Ascending aorta (tissue), 2 donors: ENCODE measurements at places on chromosomes 7 and 10. TPM values are rescaled to one million over a fixed set of nuclear protein-coding genes. Genes with fewer than 3 reads are reported as not detected.

MTG1 gene
- 37.8 TPM for total RNA-seq

GRCh38 chr7:142603870-142604448 is 145.3 kb upstream of the PRSS1 start:
- DNase-seq, result no peak

DNA sequence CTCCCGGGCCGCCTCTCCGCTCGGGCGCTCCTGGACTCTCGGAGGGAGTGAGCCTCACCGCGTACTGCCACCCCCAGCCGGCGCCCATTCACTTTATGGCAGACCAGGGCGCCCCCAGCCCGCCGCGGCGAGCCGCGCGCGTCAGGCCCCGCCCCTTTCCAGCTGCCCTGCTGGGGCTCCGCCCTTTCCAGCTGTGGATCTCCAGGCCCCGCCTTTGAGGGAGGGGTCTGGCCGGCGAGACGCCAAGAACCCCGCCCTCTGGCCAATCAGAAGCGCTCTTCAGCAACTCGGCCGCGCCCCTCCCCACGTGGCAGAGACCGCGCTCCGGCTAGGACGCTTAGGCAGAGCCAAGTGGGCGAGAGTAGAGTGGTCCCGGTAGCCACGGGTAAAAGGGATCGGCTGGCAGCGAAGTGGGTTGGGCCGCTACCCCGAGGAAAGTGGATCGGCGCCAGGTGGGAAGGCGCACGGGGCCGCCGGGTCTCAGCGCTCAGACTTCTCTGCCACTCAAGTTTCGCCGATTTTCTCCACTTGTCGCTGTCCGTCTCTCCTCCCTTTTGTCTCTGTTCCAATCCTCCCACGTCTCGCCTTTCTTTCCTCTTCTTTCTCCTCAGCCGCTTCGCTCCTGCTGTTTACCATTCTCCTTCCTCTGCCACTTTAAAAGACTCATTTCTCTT is at the start of gene PITX3:
Gene PITX3, minus strand, starts transcription at position 69 of the 674 bp plus-strand sequence. CDS start 9,432 bp downstream, outside the sequence.
- DNase-seq, result peak; percentile 95

DNA sequence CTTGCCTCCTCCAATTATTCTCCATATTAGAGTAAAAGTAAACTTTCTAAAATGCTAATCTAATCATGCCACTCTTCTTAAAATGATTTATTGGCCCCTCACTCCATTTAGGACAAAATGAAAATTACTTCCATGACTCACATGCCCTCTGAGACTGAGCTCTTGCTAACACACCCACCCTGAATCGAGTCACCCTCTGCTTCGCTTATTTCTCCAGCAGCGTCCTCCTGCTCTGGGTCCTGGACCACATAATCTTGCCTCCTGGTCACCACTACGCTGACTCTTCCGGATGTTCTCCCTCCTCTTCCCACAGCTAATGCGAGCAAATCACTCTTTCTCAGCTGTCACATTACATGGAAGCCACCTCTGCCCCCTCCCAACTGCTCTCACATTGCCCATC is 384.0 kb upstream of the FZD8 start:
- DNase-seq, result no peak

DNA sequence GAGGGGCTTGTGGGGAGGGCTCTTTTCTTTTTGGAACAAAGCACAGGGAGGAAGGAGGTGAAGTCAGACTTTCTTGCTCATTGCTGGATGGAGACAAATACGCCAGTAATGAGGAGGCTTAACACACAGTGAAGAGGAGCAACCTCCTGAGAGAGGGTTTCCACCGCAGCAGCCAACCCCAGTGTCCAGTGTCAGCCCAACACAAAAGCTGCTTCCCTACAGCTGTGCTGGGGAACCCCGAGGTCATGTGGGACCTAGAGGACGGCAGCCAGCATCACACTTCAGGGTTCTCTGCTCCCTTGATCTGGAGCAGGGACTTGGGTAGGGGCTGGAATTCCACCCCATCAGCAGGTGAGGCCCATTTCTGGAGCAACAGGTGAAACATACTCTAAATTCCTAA is 7.7 kb downstream of the BLNK start:
- DNase-seq, result no peak

NCF1 gene
- total RNA-seq, result 4.0 TPM

DNA sequence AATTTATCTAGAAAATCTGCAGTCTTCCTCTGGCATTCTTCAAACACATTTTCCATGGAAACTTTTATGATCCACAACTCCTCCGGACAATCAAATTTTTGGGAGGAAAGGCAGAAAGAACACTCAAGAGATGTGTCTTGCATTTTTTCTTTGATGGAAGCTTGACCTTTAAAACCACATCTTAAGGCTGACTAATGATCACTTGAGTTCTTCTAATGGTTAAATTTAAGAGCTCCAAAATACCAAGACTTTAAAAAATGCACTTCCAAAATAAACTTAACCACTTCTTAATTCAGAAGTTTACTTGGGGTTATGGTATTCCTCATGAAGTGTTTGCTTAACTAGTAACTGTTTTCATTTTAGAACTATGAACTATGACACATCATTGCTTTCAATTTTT is 43.3 kb downstream of the ETV1 start:
- DNase-seq, result no peak

DNA sequence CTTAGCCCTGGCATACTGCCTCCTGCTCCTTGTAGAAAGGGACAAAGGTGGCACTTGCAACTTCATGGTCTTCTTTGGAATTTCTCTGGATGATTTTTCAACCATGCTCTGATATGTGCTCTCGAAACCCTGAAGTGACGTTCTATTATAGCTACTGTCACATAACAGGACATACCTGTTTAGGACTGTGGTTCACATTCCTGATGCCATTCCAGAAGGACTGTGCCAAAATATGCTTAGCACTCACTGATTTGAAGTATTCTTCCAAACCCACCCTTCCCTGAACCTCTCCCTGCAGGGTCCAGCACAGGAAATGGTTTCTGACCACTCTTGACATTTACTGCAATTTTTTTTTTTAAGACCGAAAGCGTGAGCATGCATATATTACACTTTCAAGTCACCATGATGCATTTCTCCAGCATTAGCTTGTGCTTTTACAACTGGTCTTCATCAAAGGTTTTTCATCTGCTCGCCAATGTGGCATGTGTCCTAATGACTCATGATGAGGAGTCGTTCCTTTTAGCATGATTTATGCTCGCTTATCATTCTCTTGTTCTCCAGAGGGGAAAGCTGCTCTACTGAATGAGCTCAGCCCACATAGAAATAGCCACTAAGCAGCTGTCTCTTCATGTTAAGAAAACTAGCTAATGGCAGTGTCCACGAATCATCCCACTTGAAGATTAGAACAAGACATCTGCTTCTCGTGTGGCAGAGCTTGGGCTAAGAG is 135.2 kb downstream of the ADAM12 start:
- no peak for DNase-seq
